Astrocyte of the spinal cord (primary cell): ENCODE measurements at places on chromosomes 4 and X.

GRCh38 chr4:154184238-154184637 lies 307.4 kb downstream of the DCHS2 start:
- DNase-seq, result no peak

DNA sequence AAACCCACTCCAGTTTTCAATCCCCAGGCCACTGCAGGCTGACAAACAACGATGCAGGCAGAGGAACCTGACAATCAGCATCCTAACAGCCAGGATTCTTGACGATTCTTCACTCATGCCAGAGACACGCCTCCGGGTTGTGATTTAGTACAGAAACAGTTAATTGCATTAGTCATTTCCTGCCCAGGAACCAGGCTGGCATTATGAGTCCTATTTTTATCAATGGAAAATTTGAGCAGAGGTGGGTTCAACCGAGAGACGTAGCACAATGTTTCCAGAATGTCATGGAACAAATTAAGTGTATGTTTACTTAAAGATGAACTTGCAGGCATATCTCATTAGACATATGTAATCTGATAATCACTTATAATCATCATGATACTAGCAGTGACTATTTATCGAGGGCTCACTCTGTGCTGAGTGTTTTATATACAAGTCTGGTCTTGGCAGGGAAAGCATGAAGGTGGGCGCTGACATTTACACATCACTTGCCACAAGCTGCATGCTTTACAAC lies 159.7 kb downstream of the NSUN7 start:
- DNase-seq, result peak; percentile 77

DNA sequence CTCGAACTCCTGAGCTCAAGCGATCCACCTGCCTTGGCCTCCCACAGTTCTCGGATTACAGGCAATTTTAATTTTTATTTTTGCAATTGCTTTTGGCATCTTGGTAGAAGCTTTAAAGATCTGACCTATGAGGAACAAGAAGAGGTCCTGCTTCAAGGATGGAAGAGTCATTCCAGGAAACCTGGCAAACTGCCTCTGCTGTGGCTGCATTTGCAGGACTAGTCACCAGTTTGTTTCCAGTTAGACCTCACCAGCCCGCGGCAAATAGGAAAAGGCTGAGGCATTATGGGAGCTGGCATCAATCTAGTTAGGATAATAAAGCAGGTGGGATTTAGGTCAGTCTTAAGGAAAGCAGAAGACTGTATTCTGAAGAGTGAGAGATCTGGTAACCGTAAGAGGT lies 51.9 kb upstream of the LAS1L start:
- peak; percentile 41 for DNase-seq

- no peak for DNase-seq
Observed at GRCh38 chr4:107376293-107376692, 340.2 kb upstream of the DKK2 start.

DNA sequence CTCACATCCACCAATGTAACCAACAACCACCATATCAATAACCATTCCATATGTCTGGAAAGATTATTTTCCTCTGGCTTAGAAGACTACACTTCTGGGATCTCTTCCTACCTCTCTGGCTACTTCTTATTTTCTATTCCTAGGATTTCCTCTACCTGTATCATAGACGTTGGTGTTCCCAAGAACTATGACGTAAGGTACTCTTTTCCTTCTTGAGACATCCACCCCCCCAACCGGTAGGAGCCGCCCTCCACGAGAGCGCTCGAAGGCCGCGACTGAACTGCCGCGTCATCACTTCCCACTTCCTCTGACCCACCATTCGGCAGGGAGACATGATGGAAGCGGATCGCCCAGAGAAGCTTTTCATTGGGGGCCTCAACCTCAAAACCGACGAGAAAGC lies at the start of gene RBMXL3:
TSS of gene RBMXL3 (plus strand) at position 301 of the 400 bp plus-strand sequence. CDS start at position 333, 32 bp downstream.
- no peak for DNase-seq

GRCh38 chr4:8331575-8331955 lies 62.0 kb downstream of the HTRA3 start:
- DNase-seq, result no peak

GRCh38 chr4:8164194-8164565 lies 5.6 kb upstream of the ABLIM2 start:
- DNase-seq, result no peak

- DNase-seq, result peak; percentile 58
Observed at GRCh38 chrX:130343411-130343810, 3.7 kb downstream of the SLC25A14 start.

DNA sequence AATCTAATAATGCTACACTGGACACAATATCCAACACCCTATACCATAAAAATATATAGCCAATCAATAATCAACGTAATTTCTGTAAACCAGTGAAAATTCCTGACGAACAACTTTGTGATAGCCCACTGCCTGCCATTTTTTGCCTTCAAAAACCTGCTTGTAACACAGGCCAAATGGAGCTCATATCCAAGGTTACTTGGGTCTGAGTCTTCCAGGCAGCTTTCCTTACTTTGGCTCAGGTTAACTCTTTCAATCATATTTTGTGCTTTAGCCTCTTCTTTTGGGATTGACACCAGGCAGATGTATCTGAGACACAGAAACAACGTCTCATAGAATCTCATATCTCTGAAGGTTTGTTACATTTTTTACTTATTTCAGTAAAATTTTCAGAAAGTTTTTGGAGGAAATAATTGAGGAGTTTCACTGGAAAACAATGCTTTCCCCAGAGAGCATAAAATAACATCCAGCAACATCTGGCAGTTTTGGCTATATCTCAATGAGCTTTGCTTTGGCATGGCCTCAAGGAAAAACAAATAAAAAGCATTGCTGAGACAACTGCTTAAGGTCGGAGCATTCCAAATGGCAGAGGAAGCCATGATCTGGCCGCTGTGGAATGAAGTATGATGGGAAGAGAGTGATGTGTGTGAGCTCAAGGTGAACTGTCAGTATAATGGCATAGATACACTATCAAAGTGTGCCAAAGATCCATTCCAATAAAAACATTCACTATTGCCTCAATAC lies 162.9 kb upstream of the SPIN4 start:
- DNase-seq, result peak; percentile 73
